Astrocyte (in vitro differentiated cells and primary cell): ENCODE measurements at places on chromosomes 6 and 20. TPM values are rescaled to one million over a fixed set of nuclear protein-coding genes. Genes with fewer than 3 reads are reported as not detected.

- H3K4me3 ChIP-seq = no peak overlapping the region
- H3K4me1 ChIP-seq = no peaks in the 10 kb centered on the region
- DNase-seq = no peak
- no peaks in the 10 kb centered on the region for H3K27me3 ChIP-seq
- no peak overlapping the region for H3K27ac ChIP-seq
Measured at GRCh38 chr6:134730013-134730412, 219.9 kb downstream of the ALDH8A1 start.

GRCh38 chr6:31266567-31267360 lies 5.1 kb downstream of the HLA-C start:
- DNase-seq = no peak
- H3K4me3 ChIP-seq = no peak overlapping the region
- H3K27me3 ChIP-seq = no peaks in the 10 kb centered on the region
- no peaks in the 10 kb centered on the region for H3K4me1 ChIP-seq
- H3K27ac ChIP-seq = no peak overlapping the region
- no peaks in the 10 kb centered on the region for H3K36me3 ChIP-seq

DNA sequence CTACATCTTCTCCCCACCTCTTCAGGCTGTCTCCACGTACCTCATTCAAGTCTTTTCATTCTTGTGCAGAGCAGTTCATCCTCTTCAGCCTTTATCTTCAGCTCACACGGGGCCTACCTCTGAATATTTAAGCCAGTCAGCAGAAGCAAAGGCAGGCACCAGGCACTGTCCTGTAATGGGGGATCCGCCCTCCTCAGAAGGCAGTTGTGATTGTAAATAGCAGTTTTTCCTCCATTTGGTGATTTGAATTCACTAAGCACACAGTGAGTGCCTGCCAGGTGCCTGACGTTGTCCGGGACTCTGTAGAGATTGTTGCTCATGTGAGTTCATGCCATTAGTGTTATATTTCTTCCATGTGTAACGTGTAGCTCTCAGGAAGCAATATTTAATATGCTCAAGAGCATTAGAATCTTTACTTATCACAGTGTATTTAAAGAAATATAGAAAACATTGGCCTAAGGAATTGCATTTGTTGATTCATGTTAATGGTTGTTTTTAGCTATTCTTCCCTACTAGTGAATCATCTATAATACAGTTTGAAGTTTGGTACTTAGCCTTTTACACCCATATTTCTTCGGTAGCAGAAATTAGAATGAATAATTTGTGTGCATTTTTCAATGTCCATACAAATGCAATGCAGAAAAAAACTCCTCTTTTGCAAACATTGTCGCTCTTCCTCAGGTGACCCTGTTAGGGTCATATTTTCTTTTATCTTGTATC lies 17.9 kb downstream of the BPHL start:
- no peak overlapping the region for H3K27ac ChIP-seq
- H3K4me1 ChIP-seq = peaks cover 15% of the 10 kb centered on the region
- DNase-seq = no peak
- H3K36me3 ChIP-seq = peaks cover 4% of the 10 kb centered on the region
- H3K4me3 ChIP-seq = no peak overlapping the region

- peaks cover 8% of the 10 kb centered on the region for H3K4me1 ChIP-seq
- H3K36me3 ChIP-seq = peaks cover 21% of the 10 kb centered on the region
- H3K27ac ChIP-seq = no peak overlapping the region
- H3K4me3 ChIP-seq = no peak overlapping the region
- H3K27me3 ChIP-seq = no peaks in the 10 kb centered on the region
Measured at GRCh38 chr6:35283361-35283760, 14.3 kb upstream of the DEF6 start.

DNA sequence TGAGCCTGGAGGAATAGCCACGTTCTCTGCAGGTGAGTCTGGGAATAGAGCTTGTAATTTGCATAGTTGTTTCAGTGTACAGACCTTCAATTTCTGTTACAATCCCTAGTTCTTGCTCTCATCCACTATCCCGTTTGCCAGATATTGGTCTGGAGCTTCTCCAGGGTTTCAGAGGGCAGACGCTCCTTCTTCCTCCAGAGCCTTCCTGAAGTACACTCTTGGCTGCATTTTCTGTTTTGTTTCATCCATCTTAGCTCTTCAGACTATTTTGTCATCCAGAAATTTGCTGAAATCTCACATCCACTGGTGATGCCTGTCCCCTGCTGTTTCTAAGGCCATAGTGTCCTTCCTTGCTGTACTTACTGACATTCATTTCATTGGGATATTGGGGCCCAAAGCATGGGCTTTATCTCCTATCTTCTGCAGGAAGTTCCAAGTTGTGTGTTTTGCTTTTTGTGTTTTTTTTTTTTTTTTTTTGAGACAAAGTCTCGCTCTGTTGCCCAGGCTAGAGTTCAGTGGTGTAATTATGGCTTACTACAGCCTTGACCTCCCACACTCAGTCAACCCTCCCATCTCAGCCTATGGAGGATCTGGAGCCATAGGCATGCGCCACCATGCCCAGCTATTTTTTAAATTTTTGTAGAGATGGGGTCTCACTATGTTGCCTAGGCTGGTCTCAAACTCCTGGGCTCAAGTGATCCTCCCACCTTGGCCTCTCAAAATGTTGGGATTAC lies 18.7 kb downstream of the CDS2 start:
- no peaks in the 10 kb centered on the region for H3K27me3 ChIP-seq
- peaks cover 2% of the 10 kb centered on the region for H3K4me1 ChIP-seq
- H3K4me3 ChIP-seq = no peak overlapping the region
- no peak for DNase-seq
- no peaks in the 10 kb centered on the region for H3K36me3 ChIP-seq

DNA sequence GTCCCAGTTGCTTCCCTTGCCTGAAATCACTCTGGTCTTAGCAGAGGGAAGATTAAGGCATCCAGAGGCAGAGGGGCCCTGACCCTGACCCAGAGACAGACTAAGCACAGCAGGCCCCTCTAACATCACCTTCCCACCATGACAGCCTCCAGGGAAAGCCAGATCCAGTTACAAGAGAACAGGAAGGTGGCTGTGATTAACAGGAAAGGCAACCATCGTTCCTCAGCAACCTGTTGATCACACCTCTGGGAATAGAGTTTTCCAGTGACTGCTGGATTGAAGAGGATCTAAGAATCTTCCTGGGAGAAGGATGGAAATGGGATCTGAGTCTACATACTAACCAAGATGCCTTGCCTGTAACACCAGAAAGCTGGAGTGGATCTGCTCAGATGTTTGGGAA lies 5.2 kb upstream of the TREM1 start:
- H3K27ac ChIP-seq = no peak overlapping the region
- H3K4me1 ChIP-seq = no peaks in the 10 kb centered on the region
- no peaks in the 10 kb centered on the region for H3K27me3 ChIP-seq

GRCh38 chr6:29750709-29751108 lies 27.5 kb downstream of the HLA-F start:
- H3K36me3 ChIP-seq = no peaks in the 10 kb centered on the region
- DNase-seq = no peak
- H3K4me1 ChIP-seq = peaks cover 12% of the 10 kb centered on the region
- H3K4me3 ChIP-seq = no peak overlapping the region

DNA sequence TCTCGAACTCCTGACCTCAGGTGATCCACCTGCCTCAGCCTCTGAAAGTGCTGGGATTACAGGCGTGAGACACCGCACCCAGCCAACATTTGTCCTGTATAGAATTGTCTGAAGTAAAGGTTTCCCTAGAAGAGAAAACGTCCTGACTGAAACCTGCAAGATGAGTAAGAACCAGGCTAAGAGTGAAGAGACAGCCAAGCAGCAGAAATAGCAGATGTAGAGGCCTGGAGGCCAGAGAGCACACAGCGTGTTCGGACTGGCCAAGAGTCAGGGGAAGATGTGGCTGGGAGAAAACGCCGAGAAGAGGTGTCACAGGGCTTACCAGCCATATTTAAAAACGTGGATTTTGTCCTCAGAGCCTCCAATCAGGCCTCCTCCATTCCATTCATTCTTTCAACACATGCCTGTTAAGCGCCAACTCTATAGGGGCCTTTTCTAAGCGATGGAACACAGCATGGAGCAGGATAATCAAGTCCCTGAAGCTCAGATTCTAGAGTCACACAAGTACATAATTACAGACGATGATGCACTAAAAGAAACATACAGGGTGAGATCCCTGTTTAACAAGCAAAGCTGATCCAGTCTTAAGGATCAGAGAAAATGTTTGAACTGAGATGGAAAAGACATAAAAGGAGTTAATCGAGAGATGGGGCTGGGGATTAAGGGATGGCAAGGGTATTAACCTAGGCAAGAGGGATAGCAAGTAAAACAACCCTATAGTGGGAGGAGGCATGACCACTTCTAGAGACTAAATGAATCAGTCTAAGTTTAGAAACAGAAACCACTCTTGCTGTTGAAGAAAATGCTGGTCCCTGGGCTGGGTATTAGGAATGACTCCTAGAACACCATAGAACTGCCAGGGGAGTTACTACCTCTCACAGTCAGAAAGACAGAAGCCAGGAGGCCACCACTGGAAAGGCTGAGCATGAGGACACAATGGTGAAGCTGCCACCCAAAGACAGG lies 4.8 kb downstream of the ZCCHC3 start:
- peaks cover 24% of the 10 kb centered on the region for H3K4me1 ChIP-seq
- no peak overlapping the region for H3K4me3 ChIP-seq
- no peaks in the 10 kb centered on the region for H3K36me3 ChIP-seq

GRCh38 chr6:139153855-139154254 lies 19.0 kb downstream of the HECA start:
- no peak overlapping the region for H3K4me3 ChIP-seq
- DNase-seq = peak; percentile 84
- H3K27me3 ChIP-seq = no peaks in the 10 kb centered on the region
- peaks cover 11% of the 10 kb centered on the region for H3K4me1 ChIP-seq
- no peaks in the 10 kb centered on the region for H3K36me3 ChIP-seq

DNA sequence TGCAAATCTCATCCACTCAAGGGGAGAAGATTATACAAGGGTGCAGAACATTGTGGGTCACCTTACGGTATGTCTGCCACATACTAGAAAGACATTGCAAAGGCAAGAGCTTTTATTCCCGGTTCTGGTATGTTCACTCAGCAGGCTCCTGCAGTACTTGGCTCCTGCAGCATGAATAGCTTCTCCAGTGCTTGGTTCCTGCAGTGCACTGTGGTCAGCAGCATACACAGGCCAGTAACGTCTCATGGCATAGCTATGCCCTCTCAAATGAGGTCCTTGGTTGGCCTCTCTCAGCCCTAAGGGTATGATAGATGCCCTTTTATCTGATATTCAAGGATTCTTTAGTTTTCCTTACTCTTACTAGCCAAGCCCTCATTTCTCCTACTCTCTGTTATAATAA lies 12.6 kb downstream of the TCP11 start:
- no peak overlapping the region for H3K27ac ChIP-seq
- peak; percentile 43 for DNase-seq
- no peaks in the 10 kb centered on the region for H3K4me1 ChIP-seq
- H3K4me3 ChIP-seq = no peak overlapping the region
- no peaks in the 10 kb centered on the region for H3K36me3 ChIP-seq
- peaks cover 2% of the 10 kb centered on the region for H3K27me3 ChIP-seq

MAFB gene
- 2.9 TPM in 2 replicates for total RNA-seq

DNA sequence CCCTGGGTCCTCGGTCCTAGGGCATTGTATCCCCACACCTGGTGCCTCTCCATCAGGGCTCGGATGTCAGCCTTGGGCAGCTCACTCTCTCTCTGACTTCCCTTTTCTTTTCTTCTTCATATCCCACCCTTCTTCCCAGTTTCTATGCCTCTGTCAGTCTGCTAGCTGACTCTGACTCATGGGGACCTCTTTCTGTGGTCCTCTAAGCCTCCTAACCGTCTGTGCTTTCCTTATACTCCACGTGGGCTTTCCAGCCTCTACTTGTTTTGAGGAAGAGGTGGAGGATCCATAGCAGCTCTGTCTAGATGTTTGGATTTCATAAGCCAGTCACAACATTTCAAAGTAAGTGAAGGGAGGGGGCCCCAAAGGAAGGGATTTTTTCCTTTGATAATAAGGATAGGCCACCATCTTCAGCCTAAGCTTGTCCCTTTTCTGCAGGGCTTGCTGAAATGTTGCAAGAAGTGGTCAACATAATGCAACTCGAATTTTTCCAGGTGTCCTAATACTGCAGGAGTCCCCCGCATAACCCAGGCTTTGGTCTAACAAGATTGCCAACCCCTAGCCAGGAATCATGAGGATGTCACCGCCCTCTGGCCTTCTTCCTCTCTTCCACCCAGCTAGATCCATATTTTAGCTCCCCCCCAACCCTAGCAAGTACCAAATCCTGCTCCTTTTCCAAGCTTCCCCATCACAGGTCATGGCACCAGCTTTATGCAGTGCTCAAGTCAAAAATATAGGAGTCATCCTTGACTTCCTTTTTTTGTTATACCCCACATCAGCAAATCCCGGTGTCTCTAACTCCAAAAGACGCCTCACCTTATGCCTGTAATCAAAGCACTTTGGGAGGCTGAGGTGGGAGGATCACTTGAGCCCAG lies 8.7 kb upstream of the PLTP start:
- H3K27ac ChIP-seq = peak overlapping the region; percentile 48
- H3K4me1 ChIP-seq = peaks cover 21% of the 10 kb centered on the region
- H3K4me3 ChIP-seq = no peak overlapping the region
- H3K27me3 ChIP-seq = no peaks in the 10 kb centered on the region
- no peaks in the 10 kb centered on the region for H3K36me3 ChIP-seq
- peak; percentile 19 for DNase-seq

MDN1 gene
- total RNA-seq = 34.8 and 35.7 TPM in 2 replicates

FAM210B gene
- total RNA-seq = 40.5 and 46.3 TPM in 2 replicates

DNA sequence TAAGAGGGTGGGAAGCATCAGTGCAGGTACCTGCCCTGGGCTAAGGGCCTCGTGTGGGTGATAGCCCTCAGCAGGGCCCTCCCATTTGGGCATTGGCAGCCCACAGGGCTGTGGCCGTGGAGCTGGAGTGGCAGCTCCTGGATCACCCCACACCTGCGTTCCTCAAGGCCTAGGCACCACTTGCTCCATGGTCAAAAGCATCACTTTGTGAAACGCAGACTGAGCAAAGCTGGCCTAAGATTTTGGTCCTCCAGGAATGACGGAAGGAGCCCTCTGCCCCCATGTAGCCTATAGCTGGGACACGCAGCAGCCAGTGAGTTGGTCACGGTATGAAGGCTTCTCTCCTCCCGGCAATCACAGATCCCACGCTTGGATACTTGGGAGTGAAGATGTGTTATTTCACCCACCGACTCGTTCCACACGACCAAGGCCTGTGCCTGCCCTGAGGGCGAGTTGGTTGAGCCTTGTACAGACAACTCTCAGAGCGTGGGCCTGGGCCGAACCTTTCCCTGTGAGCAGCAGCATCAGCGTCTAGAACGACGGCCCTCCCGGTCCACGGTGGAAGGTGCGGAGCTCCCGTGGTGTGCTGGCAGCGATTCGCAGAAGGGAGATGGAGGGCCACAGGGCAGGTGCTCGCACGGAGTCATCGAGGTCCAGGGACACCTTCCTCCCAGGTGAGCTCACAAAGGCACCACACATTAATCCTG lies 39.7 kb downstream of the THBS2 start:
- peak overlapping the region; percentile 82 for H3K27ac ChIP-seq
- no peak overlapping the region for H3K4me3 ChIP-seq
- no peak for DNase-seq
- H3K27me3 ChIP-seq = no peaks in the 10 kb centered on the region

GRCh38 chr20:44170816-44171410 lies 16.1 kb downstream of the JPH2 start:
- no peak for DNase-seq
- H3K27ac ChIP-seq = no peak overlapping the region
- peaks cover 24% of the 10 kb centered on the region for H3K4me1 ChIP-seq
- no peak overlapping the region for H3K4me3 ChIP-seq

FANCE gene
- 2.9 and 3.1 TPM in 2 replicates for total RNA-seq

C6orf89 gene
- 37.8 and 42.3 TPM in 2 replicates for total RNA-seq

GRCh38 chr6:134173936-134174671 lies 121.7 kb upstream of the SLC2A12 start:
- peaks cover 48% of the 10 kb centered on the region for H3K36me3 ChIP-seq
- DNase-seq = peak; percentile 69
- peak overlapping the region; percentile 95 for H3K4me3 ChIP-seq
- peak overlapping the region; percentile 95 for H3K27ac ChIP-seq
- H3K27me3 ChIP-seq = no peaks in the 10 kb centered on the region
